ENCODE measurements at places on chromosomes 1 and 21. TPM values are rescaled to one million over a fixed set of nuclear protein-coding genes. Genes with fewer than 3 reads are reported as not detected.
A peak's percentile ranks its signal among the peaks of the same experiment; 100 is the strongest.

GRCh38 chr1:21590934-21591333 is 78.2 kb downstream of the RAP1GAP start:
- no peak for DNase-seq

DNA sequence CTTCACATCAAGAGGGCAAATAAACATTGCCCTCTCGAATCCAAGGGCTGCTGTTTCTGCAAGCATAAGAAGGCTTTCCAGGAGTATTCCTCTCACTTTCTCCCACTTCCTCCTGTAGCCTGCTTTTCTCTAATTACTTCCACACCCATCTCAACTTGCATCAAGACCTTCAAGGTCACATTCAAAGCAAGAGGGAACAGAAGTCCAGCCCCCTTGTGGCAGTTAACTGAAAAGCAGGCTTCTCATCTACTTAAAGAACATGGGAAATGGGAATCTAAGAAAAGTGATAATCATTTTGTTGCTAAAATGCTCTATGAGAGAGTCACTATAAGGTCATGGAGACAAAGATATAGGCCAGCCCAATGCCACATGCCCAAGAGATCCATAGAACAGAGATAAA is 874.4 kb downstream of the KCNT2 start:
- DNase-seq, result no peak

- peak; percentile 57 for DNase-seq
These were observed 480.2 kb upstream of the RUNX1 start for GRCh38 chr21:35529171-35529863.

GRCh38 chr1:109397581-109398342 is at the start of gene SORT1:
Gene SORT1 (minus strand): TSS chr1:109397918. CDS start chr1:109397892, 26 bp downstream.
- DNase-seq, result peak; percentile 99

DOP1B gene
- total RNA-seq, result 3.3 TPM

HOOK1 gene
- total RNA-seq, result 1.1 TPM

Data from Daoy (cell line).